Retinal pigment epithelial cell (primary cell): ENCODE measurements at places on chromosomes 2 and 18.

DNA sequence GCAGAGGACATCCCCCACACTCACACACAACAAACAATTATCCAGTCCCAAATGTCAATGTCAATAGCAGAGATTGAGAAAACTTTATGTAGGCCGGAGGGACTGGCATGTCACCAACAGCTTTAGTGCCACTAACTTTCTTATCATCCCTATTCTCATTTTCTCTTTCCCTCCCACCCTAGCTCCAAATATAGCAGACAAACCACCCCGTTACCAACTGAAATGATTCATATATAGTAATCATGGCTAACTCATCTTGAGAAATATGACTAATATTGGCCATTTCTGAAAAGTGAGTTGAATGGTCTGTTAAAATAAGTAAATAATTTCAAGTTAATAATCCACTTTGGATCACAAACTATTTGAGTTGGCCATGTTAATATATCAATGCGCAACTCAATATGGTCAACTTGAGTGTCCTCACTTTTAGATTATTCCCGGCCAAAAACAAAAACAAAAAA is 242.1 kb upstream of the RND3 start:
- no peak for DNase-seq

DNA sequence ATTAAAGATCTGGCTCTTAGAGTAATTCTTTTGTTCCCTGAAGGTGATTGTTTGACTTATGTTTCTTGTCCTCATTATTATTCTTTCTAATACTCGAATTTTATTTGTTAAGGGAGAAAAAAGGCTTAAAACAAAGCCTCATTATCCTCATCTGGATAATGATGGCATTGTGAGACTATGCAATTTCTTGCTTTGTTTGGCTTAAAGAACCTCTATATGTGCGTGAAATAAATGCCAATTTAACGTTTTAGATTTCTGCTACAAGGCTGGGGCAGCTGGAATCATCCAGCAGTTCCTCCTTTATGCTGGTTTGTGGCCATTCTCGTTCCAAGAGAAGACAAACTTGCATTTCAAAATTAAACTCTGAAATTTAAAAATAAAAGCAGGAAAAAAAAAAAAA is 4.9 kb upstream of the DPYSL5 start:
- no peak for DNase-seq

- no peak for DNase-seq
Observed at GRCh38 chr2:30738141-30738911, 68.9 kb downstream of the CAPN13 start.

DNA sequence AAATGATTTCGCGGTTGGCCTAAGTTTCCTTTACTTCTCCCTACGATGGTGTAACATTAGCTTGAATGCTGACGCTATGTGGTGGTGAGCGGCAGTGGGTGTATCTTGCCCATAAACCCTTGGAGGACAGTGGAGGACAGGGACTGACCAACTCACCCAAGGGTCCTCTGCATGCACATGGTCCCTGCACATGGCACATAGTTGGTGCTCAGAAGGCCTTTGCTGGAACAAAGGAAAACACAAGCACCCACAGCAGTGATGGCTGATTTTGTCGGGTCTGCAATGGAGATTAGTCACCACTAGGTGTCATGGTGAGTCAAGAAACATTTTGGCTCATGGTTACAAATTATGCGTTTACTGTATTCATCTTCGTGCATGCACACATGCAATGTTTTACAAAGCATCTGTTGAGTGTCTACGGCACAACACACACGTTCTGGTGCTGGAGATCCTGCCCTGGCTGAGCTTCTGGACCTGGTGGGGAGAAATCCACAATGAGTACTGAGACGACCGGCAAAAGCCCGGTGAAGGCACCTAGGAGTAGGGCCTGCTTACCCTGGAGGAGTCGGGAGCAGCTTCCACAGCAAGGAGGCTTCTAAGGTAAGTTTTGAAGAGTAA is 44.0 kb downstream of the PDCL3 start:
- no peak for DNase-seq

- no peak for DNase-seq
Observed at GRCh38 chr2:160358046-160358445, 135.6 kb downstream of the RBMS1 start.

DNA sequence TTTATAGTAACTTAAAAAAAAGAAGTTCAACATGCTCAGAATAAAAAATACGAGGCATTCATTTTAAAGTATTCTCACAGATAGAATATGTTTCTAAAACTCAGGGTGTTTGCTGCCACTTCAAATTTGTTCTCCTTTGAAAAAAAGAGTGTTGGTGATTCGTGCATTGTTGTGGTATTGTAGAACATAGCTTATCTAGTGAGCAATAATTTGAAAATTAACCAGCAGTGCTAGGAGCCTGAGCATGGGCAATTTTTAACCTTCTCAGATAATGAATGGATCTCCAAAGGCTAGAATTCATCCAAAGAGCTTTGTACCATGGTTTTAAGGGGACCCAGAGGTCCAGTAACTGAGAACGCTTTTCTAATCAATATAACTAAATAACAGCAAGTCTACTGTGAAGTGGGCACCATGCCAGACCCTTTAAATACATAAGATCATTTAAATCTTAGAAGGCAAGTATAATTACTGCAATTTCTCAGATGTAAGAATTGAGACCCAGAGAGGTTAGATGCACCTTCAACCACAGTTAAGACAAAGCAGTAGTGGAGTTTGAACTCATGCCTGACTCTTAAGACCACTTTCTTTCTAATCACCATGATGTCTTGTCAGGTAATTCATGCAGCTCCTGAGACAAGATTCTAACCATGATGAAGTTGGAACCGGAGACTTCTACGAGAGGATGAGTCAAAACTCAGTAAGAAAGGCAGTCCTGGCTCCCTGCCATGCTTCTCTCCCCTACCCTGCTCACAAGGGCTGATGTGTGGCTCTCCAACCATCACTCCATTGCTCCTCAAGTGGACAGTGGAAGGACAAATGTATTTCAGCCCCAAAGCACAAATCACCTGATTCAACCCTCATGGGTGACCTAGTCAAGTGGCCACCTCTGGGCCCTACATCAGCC is 3.4 kb downstream of the CYRIA start:
- DNase-seq = no peak

DNA sequence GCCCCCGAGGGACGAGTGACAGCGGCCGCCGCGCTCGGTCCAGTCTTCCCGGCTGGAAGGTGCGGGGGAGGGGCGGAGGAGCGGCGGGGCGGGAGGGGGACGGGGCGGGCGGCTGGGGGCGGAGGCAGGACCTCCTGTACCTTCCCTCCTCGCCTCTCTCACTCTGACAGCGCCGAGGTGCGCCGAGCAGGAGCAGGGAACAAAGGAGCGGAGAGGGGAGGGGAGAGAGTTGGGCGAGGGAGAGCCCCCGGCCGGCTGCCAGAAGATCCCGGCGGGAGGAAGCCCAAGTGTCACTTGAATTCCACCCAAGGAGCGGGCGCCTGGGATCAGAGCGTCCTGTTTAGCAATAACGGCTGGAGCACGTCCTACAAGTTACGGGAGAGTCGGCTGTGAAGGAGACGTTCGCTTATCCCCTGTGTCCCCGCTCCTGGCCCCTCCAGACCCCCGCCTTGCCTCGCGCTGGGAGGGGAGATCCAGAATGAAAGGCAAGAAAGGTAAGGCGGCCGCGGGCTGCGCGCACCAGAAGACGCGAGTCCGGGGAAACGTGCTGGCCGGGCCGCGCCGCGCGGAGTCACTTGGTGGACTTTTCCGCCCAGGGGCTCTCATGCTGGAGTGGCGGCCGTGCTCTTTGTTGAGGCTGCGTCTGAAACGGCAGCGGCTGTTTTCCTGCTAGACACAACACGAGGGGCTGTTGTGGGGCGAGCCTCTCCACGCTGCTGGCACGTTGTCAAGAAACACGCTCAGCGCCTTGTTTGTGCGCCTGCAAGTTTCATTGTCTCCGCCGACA is at the start of gene TGIF1:
Gene TGIF1 (plus strand): TSS at position 161 of the 787 bp plus-strand sequence. CDS start 318 bp downstream, at position 479.
- no peak for DNase-seq

DNA sequence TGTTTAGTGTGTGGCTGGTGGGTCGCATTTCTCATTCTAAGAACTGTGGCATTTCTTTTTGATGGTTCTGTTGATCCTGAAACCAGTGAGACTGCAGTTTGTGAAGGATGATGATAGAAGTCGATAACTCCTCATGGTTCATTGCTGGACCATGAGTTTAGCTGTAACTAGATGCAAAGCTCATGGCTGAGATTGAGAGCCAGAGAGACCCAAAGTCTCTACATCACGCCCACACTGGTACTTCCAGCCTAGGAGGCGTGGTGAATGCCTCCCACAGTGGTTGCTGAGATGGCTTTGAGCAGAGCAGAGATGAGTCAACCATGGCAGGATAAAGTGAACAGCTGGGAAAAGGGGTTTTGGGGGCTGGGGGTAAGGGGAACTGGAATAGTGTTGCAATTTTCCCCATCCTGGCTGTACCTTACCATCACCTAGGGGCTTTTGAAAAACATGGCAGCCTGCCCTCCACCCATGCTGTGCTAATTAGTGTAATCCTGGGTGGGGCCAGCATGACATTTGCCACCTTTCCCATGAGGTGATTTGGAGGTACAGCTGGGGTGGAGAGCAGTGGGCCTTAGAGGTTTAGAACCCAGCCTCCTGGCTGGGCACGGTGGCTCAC is 24.1 kb downstream of the INPP4A start:
- no peak for DNase-seq

GRCh38 chr2:237405006-237405559 is 8.9 kb downstream of the COL6A3 start:
- DNase-seq = no peak

- no peak for DNase-seq
Observed at GRCh38 chr2:105748566-105748965, 3.9 kb downstream of the NCK2 start.

DNA sequence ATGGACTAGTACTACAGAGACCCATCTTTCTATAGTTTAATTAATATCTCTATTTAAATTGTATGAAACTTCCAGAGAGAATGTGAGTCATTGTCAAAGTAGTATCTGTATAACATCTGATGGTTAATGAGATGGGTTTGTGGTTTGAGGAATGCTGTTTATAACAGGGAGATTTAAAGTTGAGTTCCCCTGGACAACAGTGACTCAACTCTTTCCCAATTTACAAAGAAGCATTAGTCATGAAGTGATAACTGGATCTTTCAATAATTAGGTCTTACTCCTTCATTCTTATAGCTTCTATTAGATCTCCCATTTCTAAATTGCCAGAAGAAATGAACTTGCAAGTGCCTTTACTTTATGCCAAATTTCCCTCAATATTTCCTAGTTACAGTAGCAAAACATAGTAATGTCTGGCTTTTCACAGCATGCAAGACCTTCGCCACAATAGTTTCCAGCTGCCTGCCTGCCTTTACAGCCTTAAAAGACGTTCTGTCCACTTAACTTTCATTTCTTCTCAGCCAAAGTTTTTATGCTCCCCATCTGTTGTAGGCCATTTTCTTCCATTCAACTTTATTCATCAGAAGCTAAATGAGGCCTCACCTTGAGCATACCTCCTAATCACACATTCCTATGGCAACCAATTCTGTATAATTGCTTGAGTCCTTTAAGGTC is 47.7 kb upstream of the WDR75 start:
- DNase-seq = peak; percentile 82

- DNase-seq = no peak
Observed at GRCh38 chr2:135299658-135300244, 231.3 kb downstream of the ZRANB3 start.

DNA sequence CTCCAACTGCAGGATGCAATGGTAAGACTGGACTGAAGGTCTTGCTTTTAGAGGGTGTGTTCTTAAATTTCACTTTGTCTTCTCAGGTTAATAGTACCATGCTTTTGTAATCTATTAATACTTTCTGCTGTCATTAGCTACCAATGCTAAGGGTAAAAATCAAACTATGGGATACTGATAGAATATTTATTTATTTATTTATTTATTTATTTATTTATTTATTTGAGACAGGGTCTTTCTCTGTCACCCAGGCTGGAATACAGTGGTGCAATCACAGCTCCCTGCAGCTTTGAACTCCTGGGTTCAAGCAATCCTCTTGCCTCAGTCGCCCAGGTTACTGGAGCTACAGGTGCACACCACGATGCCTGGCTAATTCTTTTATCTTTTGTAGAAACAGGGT is 152.1 kb downstream of the SPP2 start:
- DNase-seq = no peak

DNA sequence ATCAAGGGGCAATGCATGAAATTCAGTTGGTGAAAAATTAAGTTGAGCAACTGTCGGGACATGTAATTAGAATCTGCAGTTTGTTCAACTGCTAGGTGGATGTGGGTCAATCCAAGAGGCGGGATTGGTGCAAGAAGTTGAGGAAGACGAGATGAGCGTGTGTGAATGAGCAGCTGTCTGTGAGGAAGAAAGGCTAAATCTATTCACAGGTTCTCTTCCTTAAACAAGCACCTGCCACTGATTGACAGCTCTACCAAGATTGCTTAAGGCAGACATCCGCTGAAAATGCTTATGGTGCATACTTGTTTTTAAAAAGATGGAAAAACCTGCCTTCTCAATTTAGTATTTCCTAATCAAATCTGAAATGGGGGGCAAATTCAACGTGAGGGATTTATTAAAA is 323.4 kb upstream of the THUMPD2 start:
- no peak for DNase-seq

GRCh38 chr2:198054299-198054698 is 249.9 kb downstream of the PLCL1 start:
- no peak for DNase-seq

DNA sequence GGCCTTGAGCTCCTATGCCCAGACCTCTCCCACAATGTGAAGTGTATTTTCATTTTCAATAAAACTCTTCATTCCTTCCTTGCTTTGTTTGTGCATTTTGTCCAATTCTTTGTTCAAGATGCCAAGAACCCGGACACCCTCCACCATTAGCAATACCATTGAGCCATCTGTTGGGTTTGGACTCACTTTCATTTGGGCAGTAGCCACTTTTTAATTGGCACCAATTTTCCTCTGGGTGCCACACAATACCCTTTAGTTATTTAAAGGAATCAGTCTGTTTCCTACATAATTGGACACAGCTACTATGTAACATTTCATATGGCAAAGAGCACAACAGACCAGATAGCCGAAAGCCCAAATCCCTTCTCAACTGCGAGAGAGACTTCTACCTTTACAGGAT is 22.5 kb upstream of the SLC35G4 start:
- DNase-seq = no peak

- DNase-seq = no peak
Observed at GRCh38 chr18:75556841-75557240, 129.3 kb upstream of the SMIM21 start.

DNA sequence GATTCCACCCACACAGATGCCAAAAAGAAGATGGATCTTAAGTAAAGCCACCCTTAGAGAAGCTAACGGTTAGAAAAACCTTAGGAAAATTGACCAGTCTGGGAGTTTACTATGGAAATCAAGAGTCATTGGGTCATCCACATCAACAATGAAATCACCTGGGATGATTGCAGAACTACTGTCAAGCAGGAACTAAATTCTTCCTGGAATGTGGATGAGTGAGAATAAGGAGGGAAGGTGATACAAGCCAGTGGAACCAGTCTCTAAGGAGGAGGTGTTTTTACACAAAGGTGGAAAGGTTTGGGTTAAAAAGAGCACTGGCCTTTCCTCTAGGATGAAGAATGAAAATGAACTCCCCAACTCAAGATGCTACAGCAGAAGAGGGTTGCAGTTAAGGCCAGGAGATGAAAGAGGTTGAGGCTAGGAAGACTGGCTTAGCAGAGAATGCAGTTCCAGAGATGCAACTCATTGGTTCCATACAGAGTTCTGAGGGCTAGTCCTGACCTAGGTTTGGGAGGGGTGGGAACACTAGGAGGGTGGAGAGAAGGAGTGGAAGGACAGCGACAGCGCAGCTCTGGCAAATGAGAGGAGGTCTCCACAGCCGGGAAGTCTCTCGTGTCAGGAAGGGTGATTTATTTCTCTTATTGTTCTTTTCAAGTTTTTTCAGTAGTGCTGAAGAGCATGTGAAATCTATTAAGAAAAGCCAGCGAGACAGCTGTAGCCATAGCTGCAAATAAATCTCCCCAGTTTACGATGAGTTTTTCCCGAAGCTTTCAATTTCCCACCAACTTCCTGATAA is 27.7 kb upstream of the KDM3A start:
- no peak for DNase-seq
